ENCODE measurements at places on chromosomes 1 and 21.

DNA sequence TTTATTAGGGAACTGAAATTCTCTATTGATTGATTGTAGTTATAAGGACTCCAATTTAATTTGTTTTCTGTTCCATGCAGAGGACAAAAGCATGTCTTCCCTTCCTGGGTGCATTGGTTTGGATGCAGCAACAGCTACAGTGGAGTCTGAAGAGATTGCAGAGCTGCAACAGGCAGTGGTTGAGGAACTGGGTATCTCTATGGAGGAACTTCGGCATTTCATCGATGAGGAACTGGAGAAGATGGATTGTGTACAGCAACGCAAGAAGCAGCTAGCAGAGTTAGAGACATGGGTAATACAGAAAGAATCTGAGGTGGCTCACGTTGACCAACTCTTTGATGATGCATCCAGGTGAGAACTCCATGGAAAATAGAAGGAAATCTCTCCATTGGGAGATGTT is 1.5 kb downstream of the SETDB1 start:
- DNase-seq: no peak

DNA sequence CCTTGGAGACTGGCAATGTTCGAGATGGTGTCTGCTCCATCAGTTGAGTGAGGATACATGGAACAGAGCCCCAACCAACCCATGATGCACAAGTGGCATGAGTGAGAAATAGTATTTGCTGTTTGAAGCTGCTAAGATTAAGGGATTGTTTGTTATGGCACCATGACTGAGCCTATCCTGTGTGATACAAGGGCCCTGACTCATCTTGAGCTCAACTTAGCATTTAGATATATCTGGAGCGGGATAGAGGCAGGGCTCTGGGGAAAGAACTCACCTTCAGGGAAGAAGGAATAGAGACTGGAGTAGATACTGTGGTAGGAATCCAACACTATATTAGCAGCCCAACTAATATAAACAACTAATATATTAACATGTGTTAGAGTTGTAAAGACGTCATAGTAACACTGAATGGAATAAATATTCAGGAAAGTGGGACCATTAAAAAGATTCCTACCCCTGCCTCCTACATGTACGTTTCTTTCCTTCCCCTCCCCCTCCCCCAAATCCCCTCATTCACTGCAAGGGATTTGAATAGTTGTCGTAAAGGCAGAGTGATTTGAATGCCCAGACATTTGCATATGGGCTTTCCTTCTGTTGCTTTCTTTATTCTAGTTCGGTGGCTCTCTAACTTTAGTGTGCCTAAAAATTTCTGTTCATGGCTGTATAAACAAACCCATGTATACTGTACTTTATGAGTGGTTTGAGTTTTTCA is 106.6 kb upstream of the POU3F1 start:
- no peak for DNase-seq

DNA sequence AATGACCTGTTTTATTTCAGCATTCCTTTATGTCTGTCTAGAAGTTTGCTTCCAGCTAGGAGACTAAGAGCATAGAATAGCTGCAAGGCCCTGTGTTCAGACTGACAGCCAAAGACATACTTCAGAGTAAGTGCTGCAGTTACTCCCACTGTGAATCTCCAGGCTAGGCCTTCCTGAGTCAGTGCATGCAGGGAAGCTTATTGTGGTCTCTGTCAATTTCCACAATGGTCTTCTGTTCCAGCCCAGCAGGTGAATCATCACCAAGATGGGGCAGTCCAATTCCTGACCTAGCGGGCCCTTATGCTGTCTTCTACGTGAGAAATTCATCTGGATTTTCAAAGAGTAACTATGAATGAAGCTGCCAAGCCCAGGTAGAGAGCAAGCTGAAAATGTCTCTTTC is 146.3 kb upstream of the C8B start:
- no peak for DNase-seq

GRCh38 chr1:39908534-39908933 is 6.8 kb upstream of the MYCL start:
- no peak for DNase-seq

DNA sequence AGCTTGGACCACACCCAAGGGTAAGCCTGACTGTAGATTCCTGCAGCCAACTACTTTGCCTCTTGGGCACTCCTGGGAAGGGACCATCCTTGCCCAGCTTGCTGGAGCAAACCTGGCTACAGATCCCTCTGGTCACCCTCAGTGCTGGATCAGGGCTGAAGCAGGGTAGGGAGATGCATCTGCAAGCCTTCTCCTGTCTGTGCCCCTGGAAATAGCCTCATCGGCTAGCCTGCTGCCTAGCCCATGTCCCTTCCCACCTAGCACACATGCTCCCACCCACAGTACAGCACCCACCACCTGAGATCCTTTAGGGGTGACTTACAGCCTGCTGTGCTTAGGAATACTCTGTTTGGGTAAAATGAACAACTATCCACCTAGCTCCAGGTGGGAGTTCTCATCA is 177.3 kb upstream of the HMGB4 start:
- DNase-seq: no peak

- no peak for DNase-seq
Measured at GRCh38 chr21:27419153-27419552, 452.3 kb upstream of the ADAMTS5 start.

DNA sequence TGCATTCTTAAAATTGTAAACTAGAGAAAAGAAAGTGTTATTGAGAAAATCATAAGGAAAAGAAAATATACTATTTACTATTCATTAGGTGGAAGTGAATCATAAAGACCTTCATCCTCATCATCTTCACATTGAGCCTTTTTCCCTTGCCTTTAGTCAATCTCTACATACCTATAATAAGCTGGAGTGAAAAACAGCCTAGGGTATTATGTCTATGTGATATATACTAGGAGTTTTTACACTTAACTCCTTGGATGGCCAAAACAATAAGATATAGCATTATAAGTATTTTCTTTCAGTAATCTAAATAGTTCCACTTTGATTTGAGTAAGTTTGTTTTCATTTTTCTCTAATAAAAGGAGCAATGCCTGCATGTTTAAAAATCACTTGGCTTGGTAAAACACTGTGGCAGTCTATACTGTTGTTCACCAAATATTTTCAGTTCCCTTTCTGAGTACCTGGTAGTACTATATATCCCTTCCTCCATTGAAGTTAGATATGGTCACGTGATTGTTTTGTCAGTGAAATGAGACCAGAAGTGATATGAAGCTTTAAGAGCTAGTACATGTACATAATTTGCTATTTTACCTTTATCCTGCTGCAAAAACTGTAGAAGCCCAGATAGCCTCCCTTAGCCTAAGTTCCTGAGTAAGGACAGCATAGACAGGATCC is 78.3 kb downstream of the CLEC20A start:
- no peak for DNase-seq

GRCh38 chr21:17640821-17641220 is 28.1 kb upstream of the BTG3 start:
- DNase-seq: no peak

- no peak for DNase-seq
Measured at GRCh38 chr1:205930799-205931281, 12.4 kb downstream of the SLC26A9 start.

DNA sequence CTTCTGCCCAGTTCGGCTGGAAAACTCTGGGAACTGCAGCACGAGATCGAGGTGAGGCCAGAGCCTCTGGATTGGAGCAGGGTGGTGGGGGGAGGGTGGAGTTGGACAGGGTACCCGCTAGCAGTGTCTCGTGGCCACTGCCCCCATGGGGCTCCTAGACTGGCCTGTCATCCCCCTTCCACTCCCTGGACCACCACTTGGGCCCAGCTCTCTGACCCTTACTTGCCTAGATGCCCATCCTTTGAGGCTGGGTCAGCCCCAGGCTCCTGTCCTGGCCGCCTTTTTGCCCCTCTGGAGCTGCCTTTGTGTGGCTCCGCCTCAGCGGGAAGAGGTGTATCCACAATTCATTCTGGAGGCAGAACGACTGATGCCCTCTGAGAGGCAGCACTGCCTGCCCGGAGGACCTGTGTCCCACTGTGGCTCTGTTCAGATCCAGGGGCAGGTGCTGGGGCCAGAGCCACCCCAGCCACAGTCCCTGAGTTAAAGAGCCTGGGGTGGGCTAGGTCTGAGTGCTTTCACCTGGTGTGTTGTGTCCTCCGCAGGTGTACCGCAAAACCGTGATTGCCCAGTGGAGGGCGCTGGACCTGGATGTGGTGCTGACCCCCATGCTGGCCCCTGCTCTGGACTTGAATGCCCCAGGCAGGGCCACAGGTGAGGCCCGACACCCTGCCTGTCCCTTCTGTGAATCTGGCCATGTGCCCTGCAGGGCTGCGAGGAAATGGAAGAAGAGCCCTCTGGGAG is 17.7 kb downstream of the FAAH start:
- DNase-seq: peak; percentile 45

- no peak for DNase-seq
Measured at GRCh38 chr1:167683226-167683625, 38.6 kb upstream of the MPZL1 start.

DNA sequence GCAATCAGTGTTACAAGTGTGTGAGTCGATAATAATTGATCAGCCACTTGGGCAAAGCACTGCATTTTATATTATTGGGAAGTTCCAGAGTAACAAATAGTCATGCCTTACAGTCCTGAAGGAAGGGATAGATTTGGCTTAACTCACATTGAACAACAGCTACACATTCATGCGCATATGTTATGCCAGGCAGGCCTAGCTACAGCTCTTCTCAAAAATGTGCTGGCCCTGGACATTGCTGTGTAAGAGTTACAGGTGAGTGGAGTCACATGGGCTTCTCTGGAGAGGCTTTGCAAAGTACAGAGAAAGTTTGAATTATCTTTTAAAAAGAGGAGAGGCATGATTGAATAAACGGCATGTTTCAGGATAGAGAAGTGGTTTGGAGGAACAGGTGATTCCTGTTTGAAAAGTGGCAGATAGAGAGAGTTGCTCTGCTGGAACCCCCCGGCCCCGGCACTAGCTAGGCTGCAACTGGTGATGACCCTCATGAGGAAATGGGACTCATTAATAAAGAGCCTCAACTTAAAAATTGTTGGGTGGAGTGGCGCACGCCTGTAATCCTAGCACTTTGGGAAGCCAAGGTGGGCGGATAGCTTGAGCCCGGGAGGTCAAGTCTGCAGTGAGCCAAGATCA is 200.6 kb downstream of the CRB1 start:
- no peak for DNase-seq

- DNase-seq: no peak
Measured at GRCh38 chr1:147849098-147849895, 53.3 kb upstream of the GJA8 start.

DNA sequence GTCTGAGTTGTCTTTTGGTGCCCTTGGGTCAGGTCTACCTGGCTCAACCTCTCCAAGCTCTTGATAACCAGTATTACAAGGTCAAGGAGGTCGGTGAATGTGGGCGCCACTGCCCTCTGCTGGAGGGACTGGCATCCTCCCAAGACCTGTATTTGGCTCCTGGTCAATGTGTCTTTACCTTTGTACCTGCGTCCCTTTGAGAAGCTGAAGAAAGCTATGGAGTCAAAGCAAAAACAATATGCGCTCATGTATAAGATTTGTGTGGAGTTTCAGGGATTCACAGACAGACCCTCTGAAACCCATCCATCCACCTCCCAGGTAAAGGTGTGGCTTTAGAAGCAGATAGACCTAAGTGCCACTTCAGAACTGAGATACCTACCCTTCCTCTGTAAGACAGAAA is 61.8 kb upstream of the NBL1 start:
- peak; percentile 85 for DNase-seq

DNA sequence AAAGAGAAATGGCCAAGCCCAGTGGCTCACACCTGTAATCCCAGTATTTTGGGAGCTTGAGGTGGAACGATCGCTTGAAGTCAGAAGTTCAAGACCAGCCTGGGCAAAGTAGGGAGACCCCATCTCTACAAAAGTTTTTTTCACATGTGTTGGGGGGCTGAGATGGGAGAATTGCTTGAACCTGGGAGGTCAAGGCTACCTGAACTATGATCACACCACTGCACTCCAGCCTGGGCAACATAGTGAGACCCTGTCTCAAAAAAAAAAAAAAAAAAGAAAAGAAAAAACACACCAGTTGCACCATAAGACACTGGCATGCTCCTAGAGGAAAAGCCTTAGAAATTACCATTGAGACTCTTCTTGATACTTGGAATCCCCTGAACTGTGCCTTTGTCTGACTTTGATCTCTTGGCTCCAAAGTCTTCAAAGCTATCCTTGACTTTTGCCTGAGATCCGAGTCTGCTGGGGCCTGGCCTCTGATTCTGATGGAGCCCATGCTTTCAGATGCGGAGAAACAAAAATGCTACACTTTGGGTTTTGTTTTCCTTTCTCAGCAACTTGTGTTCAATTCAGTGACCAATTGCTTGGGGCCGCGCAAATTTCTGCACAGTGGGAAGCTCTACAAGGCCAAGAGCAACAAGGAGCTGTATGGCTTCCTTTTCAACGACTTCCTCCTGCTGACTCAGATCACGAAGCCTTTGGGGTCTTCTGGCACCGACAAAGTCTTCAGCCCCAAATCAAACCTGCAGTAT is 33.7 kb downstream of the ATP5PO start:
- no peak for DNase-seq

DNA sequence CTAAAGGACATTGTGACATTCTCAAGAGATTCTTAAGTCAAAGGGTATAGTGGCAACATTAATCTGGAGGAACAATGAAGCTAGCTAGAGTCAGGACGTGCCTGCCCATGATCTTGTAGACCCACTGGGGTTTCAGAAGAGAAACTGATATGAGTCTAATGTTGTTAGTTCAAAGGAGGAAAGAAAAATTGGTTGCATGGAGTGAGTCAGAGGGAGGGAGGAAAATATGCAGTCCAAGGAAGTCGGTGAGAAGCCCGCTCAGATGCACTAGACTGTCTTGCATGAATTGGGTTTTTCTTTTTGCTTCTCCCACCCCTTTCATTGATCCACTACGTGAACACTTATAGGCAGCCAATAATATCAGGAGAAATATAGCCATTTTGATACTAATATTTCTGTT is 53.8 kb upstream of the SYT14 start:
- DNase-seq: no peak

Data from stimulated activated naive CD8-positive, alpha-beta T cell treated with anti-CD3 and anti-CD28 coated beads, Interleukin-15, Interleukin-2, amounts not matched to agents 100 U/mL and 50 U/mL, for 24 hours (primary cell).